Chondrocyte (in vitro differentiated cells): ENCODE measurements at places on chromosomes 2 and 18. TPM values are rescaled to one million over a fixed set of nuclear protein-coding genes. Genes with fewer than 3 reads are reported as not detected.

DNA sequence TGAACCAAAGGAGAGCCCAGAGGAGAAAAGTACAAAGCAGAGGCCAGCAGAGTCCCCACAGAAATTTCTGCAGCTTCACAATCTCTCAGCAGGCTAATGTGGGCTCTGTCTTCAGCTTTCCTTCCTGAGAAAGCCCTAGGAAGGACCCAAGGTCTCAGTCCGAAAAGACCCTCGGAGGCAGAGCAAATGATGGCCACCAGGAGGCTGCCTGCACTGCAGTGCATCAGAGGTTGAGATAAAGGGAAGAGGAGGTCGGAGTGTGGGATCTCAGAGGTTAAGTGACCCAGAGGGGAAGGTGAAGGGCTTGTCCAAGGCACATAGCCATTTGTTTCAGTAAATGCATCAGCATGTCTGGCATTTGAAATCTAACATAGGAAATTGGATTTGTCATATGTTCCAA lies 299.1 kb upstream of the SLC14A2 start:
- no peak for DNase-seq

- no peak for DNase-seq
Observed at GRCh38 chr2:167925758-167926157, 321.6 kb downstream of the STK39 start.

- no peak for DNase-seq
Observed at GRCh38 chr2:98683728-98684127, 47.2 kb downstream of the MGAT4A start.

DNA sequence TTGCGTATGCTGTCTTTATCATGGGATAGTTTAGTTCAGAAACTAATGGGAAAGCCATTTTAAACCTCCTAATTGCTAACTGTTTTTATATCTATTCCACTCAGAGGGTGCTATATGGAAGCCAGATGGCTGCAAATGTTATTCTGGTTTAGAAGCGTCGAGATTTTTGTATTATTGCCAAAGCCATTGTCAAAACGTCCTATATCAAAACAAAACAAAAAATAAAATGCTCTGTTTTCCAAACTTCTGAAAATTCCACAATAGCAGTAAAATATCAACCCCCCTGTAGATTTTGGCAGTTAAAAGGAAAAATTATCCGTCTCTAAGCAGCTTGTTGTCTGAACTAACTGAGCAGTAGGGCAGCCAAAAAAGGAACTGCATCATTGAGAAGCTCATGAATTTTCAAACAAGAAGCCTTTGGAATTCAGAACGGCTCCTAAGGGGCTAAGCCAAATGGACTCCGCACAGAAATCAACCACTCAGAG lies 195.4 kb upstream of the CWC22 start:
- no peak for DNase-seq

GRCh38 chr18:79348066-79348465 lies 47.7 kb upstream of the NFATC1 start:
- DNase-seq = no peak

- no peak for DNase-seq
Observed at GRCh38 chr18:77098538-77099174, 33.9 kb downstream of the MBP start.

- DNase-seq = no peak
Observed at GRCh38 chr2:74860521-74860920, 26.6 kb downstream of the HK2 start.

DNA sequence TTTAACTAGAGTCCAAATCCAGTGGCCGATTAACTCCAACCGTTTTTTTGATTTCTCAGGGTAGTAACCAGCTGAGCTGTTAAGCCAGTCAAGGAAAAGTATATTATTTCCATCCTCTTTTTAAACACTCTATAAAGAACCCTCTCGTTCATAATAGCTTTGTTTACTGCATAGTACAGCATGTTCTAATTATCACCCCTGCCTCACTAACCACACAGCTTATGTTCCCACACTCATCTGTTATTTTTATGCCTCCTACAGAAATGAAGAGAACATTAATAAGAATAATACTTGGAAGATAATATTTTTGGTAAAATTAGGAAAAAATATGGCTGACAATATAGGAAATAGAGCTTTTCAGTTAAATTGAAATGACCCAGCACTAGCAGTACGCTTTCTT lies 2132.8 kb upstream of the CELF4 start:
- DNase-seq = no peak

DNA sequence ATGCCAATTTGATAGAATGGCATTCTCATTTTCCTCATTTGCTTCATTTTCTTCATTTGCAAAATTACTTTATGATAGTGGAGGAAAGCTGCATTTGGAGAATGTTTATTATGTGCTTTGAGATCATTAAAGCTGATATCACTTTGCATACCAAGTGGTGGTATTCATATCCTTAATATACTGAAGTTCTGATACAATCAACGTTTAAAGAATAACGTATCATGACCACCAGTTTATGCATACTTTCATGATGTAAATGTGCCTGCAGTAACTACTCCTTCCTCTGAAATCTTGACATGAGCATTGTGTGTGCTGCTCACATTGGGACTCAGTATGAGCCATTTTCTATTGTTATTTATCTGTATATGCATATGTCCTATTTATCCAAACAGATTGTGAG lies 302.1 kb downstream of the ARHGAP15 start:
- DNase-seq = no peak

GRCh38 chr2:3309496-3310355 lies 67.9 kb downstream of the EIPR1 start:
- peak; percentile 52 for DNase-seq

GRCh38 chr2:21276163-21276562 lies 152.4 kb downstream of the TDRD15 start:
- no peak for DNase-seq

DNA sequence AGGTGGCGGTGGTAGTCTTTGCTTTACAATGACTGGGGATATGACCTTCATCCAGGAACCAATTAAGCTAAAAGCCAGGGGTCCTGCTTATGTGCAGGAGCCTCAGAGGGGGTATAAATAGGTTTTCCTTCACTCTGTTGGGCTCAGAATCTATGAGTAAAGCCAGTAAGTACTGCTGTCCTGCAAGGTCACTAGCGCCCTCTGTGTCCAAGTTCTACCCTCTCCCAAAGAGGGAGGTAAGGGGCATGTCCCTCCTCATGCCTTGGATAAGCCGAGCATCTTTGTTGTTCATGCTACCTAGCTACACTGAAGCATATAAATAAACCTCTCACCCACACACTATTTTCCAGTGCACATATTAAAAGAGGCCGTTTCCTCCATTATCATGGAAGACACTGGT lies 79.4 kb downstream of the SPRED2 start:
- DNase-seq = no peak

DNA sequence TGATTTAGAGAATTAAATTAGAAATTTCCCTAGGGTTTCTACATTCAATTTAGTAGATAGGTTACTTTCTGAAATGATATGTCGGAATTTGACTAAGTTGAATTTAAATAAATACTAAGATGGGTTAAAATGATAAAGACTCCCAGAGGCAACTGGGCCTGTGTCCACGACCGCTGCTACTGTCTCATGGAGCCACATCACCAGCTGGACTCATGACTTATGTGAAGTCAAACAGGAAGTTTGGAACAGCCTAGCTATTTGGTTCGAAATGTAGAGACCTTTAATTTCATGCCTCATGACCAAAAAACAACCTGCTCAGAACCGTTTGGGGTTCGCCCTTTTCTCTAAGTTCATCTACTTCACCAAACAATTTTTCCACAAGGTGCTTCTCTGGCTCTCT lies 22.2 kb downstream of the GRHL1 start:
- DNase-seq = no peak

DNA sequence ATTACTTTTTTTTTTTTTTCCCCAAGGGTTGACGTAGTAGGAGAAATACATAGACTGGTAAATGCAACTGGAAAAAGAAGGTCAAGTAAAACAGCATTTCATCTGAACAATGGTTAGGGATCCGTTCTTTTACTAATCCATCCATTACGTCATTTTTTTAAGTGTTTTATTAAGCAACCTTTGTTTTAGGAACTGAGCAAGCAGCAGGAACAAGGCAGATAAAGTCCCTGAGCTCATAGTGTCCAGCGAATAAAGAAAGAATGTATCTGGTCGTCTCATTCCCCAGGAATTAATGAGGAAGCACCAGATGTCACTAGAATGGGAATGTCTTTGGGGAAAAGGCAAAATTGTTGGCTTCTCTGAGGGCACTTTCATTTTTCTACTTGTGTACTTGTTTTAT lies 842.4 kb downstream of the TDRD15 start:
- DNase-seq = no peak

GRCh38 chr2:71926876-71927756 lies 220.5 kb downstream of the CYP26B1 start:
- DNase-seq = no peak

GRCh38 chr18:74935434-74935833 lies 273.5 kb downstream of the PTGR3 start:
- DNase-seq = no peak

DNA sequence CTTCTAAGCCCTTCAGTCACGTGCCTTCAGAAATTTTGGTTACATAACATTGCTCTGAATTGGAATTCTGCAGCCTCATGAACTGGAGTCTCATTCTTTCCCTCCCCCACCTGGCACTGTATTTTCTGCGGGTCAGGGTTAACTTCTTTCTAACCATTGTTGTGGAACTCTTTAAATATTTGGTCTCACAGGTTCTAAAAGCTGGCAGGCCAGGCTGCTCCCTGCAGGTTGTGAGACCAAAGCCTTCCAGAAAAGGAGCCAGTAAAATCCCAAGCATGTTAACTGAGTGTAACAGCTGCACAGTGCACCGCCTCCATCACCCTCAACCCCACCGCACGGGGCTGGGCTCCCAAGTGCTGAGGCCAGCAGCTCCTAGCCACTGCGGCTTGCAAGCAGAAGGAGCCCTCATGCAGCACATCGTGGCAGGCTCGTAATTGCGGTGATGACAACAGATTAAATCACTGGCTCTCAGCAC lies 174.1 kb upstream of the ALPP start:
- DNase-seq = no peak

GRCh38 chr2:209160800-209161588 lies 262.9 kb upstream of the MAP2 start:
- DNase-seq = no peak

CROCC2 gene
- total RNA-seq = not detected in 3 replicates

MC5R gene
- not detected in 3 replicates for total RNA-seq

DOK6 gene
- 5.9 to 15.1 TPM (median 8.9 TPM) in 3 replicates for total RNA-seq

EDAR gene
- not detected in 3 replicates for total RNA-seq

NCL gene
- 298 to 471 TPM (median 302 TPM) in 3 replicates for total RNA-seq

CCDC178 gene
- total RNA-seq = not detected in 3 replicates
